ENCODE measurements at places on chromosomes 1 and 21.

- DNase-seq = no peak
Measured at GRCh38 chr1:3883194-3883925, 16.7 kb downstream of the C1orf174 start.

- no peak for DNase-seq
Measured at GRCh38 chr1:202627841-202628565, 82.3 kb downstream of the SYT2 start.

GRCh38 chr1:9078015-9078751 lies 8.7 kb upstream of the SLC2A5 start:
- DNase-seq = no peak

DNA sequence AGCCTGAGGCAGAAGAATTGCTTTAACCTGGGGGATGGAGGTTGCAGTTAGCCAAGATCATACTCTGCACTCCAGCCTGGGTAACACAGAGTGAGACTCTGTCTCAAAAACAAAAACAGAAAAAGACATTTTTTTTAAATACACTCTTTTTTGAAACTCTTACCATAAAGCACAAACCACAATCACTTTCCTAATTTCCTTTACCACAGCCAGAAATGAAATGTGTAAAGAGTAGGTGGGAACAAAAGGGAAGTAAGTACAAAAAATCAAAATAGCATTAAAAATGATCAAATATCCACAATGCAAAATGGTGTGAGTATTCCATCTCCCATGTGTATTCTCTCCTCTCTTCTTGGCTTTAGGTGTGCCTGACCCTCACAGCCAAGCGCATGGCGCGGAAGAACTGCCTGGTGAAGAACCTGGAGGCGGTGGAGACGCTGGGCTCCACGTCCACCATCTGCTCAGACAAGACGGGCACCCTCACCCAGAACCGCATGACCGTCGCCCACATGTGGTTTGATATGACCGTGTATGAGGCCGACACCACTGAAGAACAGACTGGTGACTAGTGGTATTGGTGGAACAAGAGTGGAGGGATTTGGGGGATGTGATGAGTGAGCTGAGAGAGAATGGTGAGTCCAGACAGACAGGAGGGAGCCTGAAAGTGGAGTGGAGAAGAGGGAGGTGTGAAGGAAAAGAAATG lies 14.9 kb downstream of the ATP1A4 start:
- no peak for DNase-seq

GRCh38 chr21:34017039-34017961 lies 56.1 kb upstream of the MRPS6 start:
- DNase-seq = no peak

DNA sequence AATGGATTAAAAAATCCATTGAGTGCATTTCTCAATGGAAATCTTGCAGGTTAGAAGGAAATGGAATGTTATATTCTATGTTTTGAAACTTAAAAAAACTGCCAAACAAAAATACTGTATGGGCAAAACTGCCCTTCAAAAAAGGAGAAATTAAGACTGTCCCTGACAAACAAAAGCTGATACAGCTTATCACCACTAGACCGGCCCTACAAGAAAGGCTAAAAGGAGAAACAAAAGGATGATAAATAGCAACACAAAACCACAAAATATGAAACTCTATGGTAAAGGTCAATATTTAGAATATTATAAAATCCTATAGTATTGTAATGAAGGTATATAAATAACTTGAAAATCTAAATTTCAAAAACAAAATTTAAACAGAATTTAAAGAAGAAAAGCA lies 60.0 kb downstream of the SLC25A24 start:
- DNase-seq = no peak

GRCh38 chr1:9292361-9293240 lies at the start of gene SPSB1:
SPSB1 (plus strand) TSS chr1:9292894; CDS start chr1:9355892, 62,998 bp downstream.
- DNase-seq = peak; percentile 47

- no peak for DNase-seq
Measured at GRCh38 chr1:86430376-86430775, 6.4 kb downstream of the CLCA2 start.

DNA sequence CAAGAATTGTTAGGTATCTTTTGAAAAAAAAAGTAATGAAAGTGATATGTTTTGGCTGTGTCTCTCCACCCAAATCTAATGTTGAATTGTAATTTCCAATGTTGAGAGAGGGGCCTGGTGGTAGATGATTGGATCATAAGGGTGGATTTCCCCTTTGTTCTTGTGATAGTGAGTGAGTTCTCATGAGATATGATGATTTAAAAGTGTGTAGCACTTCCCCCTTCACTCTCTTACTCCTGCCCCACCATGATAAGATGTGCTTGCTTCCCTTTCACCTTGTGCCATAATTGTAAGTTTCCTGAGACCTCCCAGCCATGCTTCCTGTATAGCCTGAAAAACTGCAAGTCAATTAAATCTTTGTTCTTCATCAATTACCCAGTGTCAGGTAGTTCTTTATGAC lies 70.7 kb downstream of the XCL2 start:
- no peak for DNase-seq

DNA sequence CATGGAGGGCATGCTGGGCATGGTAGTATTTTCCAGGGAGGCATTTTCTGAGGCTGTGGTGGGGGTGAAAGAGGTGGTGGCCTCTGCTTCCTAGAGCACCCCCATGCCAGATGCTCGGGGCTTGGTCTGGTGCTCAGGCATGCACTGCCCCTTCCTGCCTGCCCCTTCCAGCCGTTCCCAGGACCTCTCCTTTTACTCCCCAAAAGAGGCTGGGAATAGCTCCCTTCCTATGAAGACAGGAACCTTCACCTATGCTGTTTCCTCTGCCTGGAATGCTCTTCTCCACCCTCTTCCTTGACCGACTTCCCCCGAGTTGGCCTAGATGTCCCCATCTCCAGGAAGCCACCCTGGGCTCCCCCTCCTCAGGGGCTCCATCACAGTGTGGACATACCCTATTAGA lies 9.1 kb downstream of the EDN2 start:
- no peak for DNase-seq

DNA sequence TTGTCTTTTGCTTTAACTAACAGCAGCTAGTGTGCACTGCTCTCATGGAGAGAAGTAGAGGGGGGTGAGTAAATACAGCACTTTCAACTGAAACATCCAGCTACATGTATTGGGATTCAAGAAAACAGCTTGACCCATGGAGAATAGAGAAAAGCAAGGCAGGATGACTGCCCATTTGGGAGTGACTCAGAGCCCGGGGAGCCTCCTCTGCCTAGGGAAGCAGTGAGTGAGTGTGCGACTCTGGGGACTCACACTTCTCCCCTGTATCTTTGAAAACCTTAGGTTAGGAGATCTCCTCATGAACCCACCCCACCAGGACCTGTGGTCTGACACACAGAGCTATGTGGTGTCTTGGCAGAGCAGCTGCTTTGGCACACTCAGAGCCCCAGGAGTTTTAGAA lies 82.0 kb upstream of the PTGFR start:
- DNase-seq = no peak

- no peak for DNase-seq
Measured at GRCh38 chr1:200464784-200465400, 55.1 kb upstream of the ZNF281 start.

DNA sequence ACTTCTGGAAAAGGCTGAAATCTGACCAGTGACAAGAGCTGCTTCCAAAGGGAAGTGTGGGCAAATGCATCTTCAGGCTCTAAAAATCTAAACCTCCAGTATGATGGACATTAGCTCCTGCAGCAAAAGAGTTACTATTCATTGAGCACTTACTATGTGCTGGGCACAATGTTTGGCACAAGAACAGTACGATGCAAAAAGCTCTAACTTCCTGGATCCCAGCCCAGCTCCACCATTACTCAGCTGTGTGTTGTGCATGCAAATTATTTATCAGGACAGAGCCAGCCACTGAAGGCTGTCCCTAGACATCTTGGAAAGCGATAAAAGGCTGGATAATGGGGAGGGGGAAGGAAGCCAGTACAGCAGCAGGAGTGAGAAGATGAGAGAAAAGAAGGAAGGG lies 143.5 kb downstream of the ELAVL4 start:
- no peak for DNase-seq

- no peak for DNase-seq
Measured at GRCh38 chr1:935751-936231, 12.1 kb downstream of the SAMD11 start.

DNA sequence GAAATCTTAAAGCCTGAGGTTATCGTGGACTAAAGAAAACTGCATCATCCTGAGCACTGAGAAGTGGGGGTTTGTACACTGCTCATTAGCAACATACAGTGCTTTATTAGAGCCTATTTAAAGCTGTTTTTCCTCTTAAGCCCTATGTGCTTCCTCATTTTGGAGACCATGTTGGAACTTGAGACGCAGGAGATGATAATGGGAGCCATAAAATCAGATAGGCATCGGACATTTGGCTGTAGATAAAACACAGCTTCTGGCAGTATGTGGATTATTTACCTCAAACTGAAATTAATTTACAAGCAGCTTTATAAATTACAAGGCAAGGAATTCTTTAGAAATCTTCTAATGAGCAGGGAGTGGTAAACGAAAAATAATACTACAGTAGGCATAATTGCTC lies 147.7 kb upstream of the IVNS1ABP start:
- no peak for DNase-seq

DNA sequence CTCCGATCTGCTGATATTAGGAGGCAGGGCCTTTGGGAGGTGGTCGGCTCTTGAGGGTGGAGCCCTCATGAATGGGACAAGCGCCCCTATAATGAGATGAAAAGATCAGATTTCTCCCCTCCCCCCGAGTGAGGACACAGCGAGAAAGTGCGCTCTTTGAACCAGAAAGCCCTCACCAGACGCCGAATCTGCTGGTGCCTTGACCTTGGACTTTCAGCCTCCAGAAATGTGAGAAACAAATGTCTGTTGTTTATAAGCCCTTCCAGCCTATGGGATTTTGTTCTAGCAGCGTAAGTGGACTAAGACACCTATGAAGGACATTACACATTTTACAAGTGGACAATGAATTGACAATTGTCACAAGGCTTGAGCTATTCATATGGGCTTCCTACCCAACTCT lies 80.2 kb downstream of the RIPK4 start:
- DNase-seq = no peak

- DNase-seq = no peak
Measured at GRCh38 chr1:246907472-246907871, 24.3 kb downstream of the AHCTF1 start.

GRCh38 chr1:182835806-182836205 lies 3.3 kb upstream of the DHX9 start:
- no peak for DNase-seq

DNA sequence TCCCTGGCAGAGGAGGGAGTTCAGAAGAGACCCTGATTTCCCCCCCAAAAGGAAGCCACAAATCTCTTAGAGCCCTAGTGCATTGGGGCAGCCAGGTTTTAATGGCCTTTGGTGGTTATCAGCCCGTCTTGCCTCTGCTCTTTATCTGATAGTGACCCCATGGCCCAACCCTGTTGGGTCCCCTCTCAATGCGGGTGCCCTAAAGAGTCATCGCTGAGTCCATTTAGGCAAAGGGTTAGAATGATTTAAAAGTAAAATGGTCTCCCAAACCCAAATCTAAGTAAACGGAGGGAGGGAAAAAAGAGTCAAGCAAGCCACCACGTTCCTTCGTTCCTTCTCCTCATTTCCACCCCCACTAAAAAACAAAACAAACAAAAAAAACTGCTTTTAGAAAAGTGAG lies 164.0 kb downstream of the RUNX1 start:
- DNase-seq = no peak

DNA sequence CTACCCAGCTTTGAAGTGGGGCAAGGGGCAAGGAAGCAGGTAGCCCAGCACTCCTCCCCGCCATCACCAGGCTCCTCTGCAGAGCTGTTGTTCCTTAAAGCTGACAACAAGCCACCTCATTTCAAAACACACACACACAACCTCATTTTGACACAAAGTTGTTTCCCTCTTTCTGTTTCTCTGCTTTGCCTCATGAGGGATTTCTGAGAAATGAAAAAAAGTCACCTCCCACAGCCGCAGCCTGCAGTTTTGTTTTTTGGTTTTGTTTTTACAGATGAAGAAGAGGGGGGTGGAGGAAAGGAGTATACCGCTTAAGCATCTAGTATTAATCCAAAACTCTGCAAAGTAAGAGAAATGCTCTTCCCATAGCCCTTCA lies 12.1 kb downstream of the MCL1 start:
- DNase-seq = no peak

DNA sequence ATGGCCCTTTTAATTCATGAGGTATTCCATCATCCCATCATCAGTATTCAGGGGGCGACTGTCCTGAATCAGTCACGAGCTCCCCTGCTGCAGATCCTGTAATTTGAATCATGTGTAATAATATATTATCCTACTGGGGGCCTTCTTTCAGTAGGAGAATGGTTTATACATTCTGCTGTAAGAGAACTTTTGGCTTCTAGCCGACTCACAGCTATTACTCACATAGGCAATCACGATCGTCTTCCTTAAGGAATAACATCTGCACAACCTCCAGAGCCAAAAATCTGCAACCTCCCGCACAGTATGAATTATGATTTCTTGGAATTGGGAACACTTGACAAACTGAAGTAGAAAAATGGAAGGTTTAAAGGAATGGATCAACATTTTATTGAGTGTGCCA lies 343.0 kb downstream of the USP25 start:
- DNase-seq = no peak

DNA sequence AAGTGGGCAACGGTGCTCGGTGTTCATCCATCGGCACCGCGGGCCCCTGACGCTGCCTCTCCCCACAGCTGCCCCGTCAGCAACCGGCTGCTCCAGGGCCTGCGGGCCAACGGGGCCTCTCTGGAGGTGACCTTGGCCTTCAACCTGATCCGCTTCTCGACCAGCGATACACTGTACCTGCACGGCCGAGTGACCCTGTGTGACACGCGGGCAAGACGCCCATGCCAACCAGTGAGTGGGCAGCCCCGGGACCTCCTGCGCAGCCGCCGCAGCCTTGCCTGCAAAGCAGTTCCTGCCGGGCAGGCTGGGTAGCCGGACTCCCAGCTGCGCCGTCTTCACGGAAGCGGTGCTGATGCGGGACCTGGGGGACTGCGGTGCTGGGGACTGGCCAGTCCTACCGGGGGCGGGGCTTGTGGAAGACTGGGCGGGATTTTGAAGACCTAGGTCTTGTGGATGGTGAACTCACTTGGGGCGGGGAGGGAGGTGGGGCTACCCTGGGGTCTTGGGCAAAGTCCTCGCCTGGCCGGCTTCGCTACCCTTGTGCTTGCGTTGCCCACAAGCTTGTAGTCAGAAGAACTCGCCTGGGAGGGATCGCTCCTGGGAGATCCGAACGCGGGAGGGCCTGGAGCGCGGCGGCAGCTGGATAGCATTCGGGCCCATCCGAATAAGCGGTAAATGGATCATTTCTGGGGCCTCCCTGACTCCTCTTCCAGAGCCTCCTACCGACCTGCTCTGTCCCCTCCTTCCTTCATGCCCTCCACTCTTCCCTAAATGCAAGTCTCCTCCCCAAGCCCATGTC lies 8.8 kb upstream of the CEP85 start:
- peak; percentile 14 for DNase-seq

GRCh38 chr1:25805863-25806225 lies 5.9 kb downstream of the SELENON start:
- DNase-seq = no peak

- DNase-seq = no peak
Measured at GRCh38 chr1:112188611-112189010, 199.1 kb upstream of the KCND3 start.

- no peak for DNase-seq
Measured at GRCh38 chr1:111852261-111852721, 96.6 kb downstream of the DDX20 start.

Measured in activated CD8-positive, alpha-beta memory T cell treated with anti-CD3 and anti-CD28 coated beads for 4 hours (primary cell).